Cortex of kidney (tissue), 1 donor: ENCODE measurements at places on chromosomes 6 and 20.

GRCh38 chr6:161674930-161675682, 401.2 kb upstream of the AGPAT4 start:
- DNase-seq, result no peak

- DNase-seq, result no peak
Observed at GRCh38 chr6:73476723-73477122, 15.2 kb downstream of the MTO1 start.

- no peak for DNase-seq
Observed at GRCh38 chr6:3427687-3428085, 29.2 kb downstream of the SLC22A23 start.

DNA sequence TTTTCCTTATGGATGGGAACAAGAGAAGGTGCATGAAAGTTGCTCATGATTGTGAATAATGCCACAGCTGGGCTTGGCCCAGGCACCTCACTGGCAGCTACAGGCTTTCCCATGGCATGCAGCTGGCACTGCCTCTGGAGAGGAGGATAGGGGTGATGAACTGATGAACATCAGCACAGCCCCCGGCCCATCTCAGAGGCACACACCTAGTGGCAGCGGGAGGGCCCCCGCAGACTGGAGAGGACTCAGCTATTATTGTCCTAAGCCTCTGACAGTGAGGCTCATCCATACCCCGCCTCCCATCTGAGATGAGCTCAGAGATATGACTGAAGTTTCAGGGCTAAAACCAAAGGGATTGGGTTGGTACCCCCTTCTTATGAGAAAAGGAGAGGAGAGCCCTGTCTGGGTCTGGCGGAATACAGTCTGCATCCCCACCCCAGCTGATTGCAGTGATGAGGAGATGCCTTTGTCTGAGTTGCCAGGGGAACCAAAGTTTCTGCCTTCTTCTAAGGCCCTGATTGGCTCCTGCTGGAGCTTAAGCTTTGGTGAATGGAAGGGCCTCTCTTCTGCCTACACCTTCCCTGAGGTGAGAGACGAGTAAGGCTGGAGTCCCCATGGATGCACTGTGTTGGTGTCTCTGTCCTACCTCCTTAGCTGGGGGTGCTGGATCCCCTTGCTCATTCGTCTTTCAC, 27.6 kb upstream of the EPB41L1 start:
- DNase-seq, result no peak

DNA sequence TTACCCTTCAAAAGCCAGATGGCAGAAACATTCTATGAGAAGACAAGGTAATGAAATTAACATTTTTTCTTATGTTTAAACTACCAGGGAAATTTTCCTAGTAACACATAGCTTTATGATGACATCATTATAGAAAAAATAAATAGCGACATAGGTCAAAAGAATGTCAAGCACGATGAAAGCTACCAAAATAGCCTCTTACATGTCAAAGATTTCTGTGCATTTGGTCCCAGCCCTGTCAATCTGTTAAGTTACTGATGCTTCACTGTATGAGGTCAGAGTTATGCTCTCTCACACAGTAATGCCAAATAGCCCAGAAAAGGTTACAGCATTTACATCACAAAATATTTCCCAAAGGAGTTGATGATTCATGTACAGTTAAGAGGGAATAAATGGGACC, 199.8 kb upstream of the DEFB112 start:
- DNase-seq, result no peak

DNA sequence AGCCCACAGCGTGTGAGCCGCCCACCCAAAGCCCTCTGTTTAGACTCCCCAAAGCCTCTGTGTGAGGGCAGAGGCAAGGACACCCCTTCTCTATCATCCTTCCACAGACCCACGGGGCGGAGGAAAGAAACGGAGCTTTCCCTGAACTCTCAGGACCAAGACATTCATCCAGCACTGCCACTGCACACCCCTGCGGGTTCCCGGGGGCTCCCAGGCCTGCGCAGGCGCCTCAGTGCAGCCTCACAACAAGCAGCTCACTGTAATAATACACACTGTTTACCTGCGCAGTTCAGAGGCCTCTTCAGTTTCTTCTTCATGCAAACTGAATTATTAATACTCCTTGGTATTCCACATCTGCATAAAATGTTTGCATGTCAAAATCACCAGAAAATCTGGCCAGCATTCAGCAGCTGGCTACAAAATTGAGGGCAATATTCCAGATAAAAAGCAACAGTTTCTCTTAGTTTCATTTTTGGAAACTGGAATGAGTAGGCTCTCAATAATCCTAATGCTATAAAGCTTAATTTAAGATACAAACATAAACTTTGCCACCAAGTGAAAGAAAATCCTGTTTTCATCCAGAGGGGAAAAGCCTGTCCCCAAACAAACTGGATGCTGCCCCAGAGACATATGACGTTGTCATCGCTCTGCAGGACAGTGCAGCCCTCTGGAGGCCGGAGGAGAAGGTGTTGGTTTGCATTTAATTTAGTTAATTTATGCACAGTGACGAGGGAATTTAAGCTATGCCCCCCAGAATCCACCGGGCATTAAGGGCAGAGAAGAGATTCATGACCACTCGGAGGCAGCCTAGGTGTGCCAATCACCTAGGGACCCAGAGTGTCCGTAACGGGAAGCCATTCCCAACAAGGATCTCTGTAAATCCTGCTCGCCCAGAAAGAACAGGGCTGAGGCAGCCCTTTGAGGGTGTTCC, 45.3 kb downstream of the NINL start:
- no peak for DNase-seq

DNA sequence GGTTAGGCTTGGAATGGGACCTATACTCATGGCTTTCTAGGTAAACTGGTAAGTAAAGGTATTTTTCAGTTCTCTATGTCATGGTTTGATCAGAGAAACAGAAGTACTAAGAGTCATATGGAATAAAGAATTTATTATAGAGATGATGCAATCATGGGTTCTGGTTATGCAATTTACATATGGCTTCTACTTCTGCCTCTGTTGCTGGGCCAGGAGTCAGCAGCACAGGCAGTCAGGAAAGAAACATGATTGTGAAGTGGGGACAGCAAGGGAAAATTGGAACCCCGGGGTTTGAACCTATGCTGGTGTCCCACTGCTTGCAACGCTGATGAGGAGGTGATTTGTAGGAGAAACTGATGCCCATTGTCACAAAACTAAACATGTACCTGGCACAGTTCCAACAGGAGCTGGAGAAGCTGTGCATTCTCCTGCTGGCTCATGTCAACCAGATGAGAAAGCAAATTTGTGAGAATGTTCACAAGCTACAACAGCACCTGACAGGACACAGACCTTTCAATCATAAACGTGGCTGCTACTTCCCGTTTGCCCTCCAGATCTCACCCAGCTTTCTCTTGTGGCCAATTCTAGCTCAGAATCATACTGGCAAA, 887.1 kb downstream of the TFAP2A start:
- DNase-seq, result no peak

DNA sequence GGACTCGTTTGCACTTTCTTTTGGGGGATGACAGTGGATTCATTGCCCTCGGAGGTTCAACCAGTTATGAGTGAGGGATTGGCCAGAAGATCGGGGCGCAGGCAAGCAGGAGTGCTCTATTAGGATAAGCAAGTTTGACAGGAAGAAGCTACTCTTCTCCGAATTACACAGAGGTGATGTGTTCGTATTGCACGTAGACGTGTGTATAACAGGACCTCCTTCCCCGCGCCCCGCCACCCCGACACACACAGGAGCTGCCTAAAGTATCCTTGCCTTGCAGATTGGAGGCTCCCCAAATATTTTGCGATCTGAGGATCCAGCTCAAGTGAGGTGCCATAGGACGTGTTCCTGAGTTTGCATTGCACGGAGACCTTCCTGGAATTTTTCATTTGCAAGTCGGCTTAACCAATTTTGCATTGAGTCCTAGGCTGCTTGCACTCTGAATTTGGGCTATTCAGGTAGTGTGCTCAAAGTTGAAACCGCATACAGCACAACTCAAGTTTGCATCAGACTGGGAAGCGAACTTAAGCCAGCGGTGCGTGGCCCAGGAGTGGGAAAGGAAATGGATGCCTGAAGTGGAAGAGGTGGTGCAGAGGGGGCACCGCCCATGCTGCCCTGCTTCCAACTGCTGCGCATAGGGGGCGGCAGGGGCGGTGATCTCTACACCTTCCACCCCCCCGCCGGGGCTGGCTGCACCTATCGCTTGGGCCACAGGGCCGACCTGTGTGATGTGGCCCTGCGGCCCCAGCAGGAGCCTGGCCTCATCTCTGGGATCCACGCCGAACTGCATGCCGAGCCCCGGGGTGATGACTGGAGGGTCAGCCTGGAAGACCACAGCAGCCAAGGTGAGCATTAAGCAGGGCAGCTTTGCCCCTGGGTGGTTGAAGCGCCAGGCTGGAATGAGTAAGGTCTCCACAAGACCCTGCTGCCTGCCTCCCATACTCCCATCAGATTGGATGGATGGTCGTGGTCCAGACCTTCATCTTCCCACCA, 770 bp downstream of the TCF19 start:
- no peak for DNase-seq

- DNase-seq, result no peak
Observed at GRCh38 chr6:92559611-92560010, 859.7 kb downstream of the EPHA7 start.

DNA sequence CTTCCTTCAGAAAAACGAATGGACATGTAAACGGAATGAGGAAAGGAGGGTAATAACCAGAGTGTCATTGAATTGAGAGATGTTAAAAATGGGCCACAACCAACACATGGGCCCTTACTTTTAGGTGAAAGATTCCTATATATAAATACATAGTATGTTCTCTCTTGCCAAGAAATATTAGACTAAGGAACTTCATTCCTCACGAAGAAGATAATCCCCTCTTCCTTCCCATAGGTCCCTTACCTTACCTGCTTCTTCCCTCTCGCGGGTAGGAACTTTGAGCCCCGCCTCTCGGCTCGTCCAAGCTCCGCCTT, 295 bp upstream of the TBC1D22B start:
- DNase-seq, result no peak

DNA sequence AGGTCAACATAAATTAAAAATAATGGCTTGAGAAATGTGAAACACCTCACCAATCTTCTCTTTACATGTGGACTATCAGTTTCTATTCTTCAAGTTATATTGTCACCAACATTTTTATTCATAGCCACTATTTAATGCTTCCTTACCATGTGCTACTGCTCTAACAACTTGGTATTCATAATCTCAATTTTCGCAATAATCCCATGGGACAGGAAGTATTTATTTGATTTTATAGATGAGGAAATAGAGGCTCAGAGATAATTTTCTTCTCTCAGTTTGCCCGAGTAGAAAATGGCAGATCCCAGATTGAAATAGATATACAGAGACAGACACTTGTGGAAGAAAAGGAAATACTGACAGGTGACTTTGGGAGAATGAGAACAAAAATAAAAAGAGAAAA, 66.6 kb downstream of the FAM83B start:
- no peak for DNase-seq

DNA sequence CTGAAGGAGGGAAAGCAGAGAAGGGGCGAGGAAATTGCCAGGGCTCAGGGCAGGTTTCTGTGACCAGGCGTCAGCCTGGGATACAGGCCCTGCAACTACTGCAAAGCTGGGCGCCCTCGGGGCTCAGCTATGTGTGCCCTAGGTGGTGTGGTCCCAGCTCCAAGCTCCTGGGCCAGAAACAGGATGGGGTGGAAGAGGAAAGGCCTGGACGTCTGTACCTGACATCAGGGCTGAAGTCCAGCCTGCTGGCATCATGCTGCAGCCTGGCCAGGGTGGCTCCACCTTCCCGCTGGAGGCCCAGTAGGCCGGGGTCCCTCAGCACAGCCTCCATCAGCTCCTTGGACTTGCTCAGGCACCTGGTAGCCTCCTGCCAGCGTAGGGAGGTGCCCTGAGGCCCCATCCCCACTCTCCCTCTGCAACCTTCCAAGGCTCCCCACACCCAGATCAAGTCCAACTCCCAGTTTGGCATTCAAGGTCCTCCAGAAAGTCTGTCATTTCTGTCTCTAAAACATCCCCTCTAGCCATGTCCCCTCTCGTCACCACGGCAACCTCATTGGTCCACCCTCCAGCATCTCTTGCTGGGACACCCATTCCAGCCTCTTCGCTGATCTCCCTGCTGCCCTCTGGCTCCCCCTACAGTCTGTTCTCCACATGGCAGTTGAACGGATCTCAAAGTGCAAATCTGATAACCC, 38.2 kb downstream of the KIAA1755 start:
- no peak for DNase-seq

DNA sequence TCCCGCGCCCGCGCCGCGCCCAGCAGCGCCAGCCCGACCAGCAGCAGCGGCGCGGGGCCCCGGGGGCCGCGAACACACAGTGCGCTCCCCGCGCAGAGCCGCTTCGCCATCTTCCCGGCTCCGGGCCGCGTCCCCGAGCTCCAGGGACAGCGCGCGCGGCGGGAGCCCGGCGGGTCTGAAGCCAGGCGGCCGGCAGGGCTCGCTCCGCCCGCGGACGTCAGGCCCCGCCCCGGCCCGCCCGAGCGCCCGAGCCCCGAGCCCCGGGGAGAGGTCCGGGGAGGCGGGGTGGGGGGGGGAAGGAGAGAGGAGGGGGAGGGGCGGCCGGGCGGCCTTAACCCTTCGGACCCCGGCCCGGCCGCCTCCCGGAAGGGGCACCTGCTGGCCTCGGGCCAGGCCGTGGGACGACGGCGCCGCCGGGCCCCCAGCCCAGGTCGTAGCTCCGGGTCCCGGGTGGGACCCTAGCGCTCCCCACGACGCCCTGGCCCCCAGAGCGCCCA, at the start of gene LAMA5:
Gene LAMA5, minus strand, starts transcription at position 177 of the 497 bp plus-strand sequence. Its CDS starts 67 bp downstream, at position 110.
- DNase-seq, result no peak

DNA sequence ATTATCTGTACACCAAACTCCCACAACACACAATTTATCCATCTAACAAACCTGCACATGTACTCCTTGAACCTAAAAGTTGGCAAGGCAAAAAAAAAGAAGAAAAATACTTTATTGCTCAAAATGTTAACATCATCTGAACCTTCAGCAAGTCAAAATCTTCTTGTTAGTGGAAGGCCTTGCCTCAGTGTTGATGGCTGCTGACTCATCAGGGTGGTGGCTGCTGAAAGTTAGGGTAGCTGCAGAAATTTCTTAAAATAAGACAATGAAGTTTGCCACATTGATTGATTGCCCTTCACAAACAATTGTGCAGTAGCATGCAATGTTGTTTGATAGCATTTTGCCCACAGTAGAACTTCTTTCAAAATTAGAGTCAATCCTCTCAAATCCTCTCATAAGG, 2.7 kb upstream of the WFDC11 start:
- DNase-seq, result no peak

GRCh38 chr6:75117701-75118100, 88.2 kb downstream of the COL12A1 start:
- no peak for DNase-seq

DNA sequence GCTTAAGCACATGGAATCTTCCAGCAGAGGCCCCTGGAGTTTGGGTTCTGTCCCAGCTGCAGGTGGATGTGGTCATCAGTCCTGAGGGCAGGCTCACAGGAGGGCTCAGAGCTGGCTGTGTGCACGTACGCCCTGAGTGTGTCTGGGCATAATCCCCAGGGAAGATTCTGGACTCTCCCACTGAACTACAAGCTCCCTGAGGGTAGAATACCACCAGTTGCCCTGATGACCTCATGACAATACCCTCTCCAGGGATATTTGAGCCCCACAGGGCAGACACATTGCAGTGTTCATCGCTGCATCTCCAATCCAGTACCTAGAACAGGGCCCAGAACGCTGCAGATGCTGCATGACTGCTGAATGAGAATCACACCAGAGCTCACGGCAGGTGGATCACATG, 92.5 kb downstream of the BMP7 start:
- no peak for DNase-seq

- DNase-seq, result no peak
Observed at GRCh38 chr20:31820228-31820627, 1.1 kb downstream of the MYLK2 start.
